ENCODE measurements at places on chromosomes 4 and X. TPM values are rescaled to one million over a fixed set of nuclear protein-coding genes. Genes with fewer than 3 reads are reported as not detected.
A peak's percentile ranks its signal among the peaks of the same experiment; 100 is the strongest.

The VGLL1 gene
- total RNA-seq: 2.2 TPM

- no peaks in the 10 kb centered on the region for H3K36me3 ChIP-seq
- H3K4me3 ChIP-seq: no peak overlapping the region
- H3K4me1 ChIP-seq: no peaks in the 10 kb centered on the region
- DNase-seq: no peak
- no peaks in the 10 kb centered on the region for H3K27me3 ChIP-seq
- no peak overlapping the region for H3K27ac ChIP-seq
These were observed 204.1 kb upstream of the CENPE start for GRCh38 chr4:103402198-103402597.

The LIN54 gene
- 11.9 TPM for total RNA-seq

DNA sequence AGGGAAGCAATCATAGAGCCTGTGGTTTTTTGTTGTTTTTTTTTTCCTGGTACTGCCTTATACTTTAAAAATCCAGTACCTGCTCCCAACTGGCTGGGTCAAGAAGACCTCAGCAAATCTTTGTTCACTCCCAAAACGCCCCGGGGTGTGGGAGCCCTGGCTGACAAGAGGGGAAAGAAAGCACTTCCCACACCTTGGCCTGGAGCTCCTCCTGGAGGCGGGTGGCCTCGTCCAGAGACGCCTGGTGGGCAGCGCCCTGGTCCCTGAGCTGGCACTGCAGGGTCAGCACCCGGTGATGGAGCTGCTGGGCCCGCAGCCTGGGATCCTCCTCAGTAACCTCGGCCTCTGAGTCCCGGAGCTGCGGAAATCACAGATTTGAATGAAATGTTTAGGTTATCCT lies 38.2 kb downstream of the C4orf50 start:
- no peaks in the 10 kb centered on the region for H3K4me1 ChIP-seq
- peak; percentile 38 for DNase-seq
- no peaks in the 10 kb centered on the region for H3K36me3 ChIP-seq
- H3K4me3 ChIP-seq: no peak overlapping the region

- H3K36me3 ChIP-seq: no peaks in the 10 kb centered on the region
- H3K27me3 ChIP-seq: no peaks in the 10 kb centered on the region
- peaks cover 8% of the 10 kb centered on the region for H3K4me1 ChIP-seq
- H3K27ac ChIP-seq: peak overlapping the region; percentile 67
- peak overlapping the region; percentile 28 for H3K4me3 ChIP-seq
These were observed 97.0 kb upstream of the STOX2 start for GRCh38 chr4:183808097-183808456.

Measured in kidney (tissue), 22 donors.